Tongue (tissue), 3 donors: ENCODE measurements at places on chromosomes 6 and 20.

DNA sequence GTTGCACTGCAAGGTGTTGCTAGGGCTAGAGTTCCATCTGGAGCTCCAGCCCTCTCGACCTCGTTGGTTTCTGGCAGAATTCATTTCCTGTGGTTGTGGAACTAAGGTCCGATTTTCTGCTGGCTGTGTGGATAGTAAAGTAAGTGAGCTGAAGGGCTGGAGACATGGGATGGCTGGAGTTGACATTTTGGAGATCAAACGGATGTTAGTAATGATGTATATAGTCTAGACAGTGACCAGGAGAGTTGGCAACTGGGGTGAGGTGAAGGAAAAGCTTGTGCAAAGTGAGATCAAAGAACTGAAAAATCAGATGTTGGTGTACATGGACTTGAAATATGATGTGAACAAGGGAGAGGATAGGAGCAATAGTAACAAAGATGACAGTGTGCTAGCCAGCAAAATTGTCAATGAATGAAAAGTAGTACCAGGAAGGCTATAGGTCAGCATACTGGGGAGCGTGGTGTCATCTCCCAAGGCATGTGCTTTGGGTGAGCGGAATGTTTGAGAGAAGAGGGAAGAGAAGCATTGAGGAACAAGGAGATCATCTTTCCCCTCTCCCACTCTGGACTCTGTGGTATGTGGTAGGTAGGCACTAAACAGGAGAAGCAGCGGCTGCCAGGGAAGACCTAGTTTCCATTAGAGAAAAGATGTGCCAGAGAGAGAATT, 7.8 kb downstream of the QRSL1 start:
- no peak for DNase-seq

- DNase-seq, result no peak
Observed at GRCh38 chr6:72132427-72132826, 246.1 kb downstream of the RIMS1 start.

- DNase-seq, result no peak
Observed at GRCh38 chr20:50023116-50023805, 40.5 kb downstream of the SNAI1 start.

DNA sequence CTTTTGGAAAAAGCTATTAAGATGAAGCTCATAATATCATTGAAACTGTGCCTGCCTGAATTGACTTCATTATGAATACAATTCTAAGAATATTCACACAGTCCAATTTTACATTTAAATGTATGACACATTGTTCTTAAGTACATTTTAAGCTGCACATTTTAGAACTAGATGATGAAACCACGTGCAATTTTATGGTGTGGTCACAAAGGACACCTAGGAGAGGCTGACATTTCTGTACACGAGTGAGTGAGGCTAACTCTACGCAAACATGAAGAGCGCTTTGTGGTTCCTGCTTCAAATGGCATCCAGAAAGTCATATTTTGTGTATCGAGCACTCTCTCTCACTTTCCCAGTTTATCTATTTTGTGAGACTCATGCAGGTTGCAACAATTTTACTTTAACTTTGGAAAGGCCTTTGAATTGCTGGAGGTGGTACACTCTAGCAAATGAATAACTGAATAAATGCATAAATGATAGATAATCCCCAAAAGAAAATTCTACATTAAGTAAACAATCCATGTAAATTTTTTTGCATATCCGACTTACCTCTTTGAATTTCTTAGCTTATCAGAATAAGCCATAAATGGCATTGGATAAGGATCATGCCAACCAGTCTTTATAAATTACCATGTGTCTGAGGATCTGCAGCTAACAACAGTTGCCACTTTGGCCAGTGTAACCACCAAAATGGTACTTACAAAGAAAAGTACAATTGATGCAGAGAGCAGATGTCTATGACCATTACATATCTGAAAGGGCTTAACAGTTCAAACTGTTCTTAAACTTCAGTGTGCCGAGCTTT, 97.3 kb downstream of the NRSN1 start:
- no peak for DNase-seq

- no peak for DNase-seq
Observed at GRCh38 chr6:132478674-132479073, 34.2 kb downstream of the STX7 start.

- peak; percentile 35 for DNase-seq
Observed at GRCh38 chr20:32336918-32337347, 21.2 kb upstream of the ASXL1 start.

GRCh38 chr6:84871925-84872324, 107.5 kb upstream of the TBX18 start:
- DNase-seq, result no peak

DNA sequence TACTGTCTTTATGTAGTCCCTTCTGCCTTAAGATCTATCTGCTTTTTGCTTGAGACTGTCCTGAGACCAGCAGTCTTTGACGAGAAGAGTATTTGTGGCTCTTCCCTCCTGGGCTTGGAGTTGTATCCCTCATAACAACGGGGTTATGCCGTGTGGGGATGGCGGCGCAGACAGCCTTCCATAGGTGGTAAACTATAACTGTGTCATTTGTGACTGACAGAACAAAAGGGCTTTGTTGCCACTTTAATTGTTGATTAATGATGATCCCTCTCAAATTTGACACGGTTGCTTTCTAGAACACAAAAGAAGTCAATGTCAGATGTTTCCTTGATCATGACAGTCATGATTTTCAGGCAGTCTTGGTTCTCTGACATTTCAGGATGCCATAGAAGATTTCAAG, 196.6 kb downstream of the JARID2 start:
- DNase-seq, result no peak

DNA sequence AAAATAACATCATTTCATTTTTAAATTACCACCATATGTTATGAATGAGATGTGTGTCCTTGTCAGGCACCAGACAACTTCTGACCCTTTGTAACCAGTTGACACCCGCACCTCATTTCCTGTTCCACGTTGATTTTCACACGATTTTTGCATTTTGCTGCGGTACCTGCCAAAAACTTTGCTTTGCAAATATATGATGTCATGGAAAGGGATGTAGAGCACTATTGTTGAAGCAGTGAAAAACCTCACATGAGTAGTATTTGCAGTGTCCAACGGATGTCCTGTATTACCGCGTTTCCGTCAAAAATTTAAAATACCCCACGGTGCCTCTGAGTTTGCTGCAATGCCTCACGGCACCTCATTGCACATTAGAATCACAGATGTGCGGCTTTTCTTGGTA, 115.6 kb downstream of the MTHFD1L start:
- peak; percentile 80 for DNase-seq

- peak; percentile 57 for DNase-seq
Observed at GRCh38 chr6:51513891-51514747, 573.3 kb downstream of the PKHD1 start.

GRCh38 chr6:9485992-9486391, 928.9 kb downstream of the TFAP2A start:
- DNase-seq, result peak; percentile 39

DNA sequence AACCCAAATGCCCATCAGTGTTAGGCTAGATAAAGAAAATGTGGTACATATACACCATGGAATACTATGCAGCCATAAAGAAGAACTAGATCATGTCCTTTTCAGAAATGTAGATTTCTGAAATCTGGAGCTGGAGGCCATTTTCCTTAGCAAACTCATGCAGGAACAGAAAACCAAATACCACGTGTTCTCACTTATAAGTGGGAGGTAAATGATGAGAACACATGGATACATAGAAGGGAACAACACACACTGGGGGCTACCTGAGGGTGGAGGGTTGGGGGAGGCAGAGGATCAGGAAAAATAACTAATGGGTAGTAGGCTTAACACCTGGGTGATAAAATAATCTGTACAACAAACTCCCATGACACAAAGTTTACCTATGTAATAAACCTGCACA, 188.9 kb upstream of the PRND start:
- no peak for DNase-seq

DNA sequence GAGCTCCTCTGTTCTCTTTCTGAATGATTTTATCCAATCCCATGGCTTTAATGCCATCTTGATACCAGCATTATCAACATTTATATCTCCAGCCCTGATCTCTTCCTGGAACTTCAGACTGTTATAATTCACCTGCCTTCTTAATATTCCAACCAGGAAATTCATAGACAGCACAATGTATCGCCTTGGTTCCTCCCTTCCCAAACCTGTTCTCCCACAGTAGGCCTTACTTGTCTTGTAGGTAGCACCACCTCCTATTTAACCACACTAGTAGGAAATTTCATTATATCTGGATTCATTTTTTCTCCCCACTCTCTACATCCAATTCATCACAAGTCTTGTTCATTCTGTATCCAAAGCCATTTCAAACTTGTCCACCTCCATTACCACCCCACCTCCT, 106.3 kb upstream of the SHLD1 start:
- no peak for DNase-seq

GRCh38 chr6:10048370-10049297, 366.2 kb downstream of the TFAP2A start:
- no peak for DNase-seq

- no peak for DNase-seq
Observed at GRCh38 chr6:78999737-79000136, 78.3 kb downstream of the PHIP start.
